Activated CD4-positive, alpha-beta T cell treated with anti-CD3 and anti-CD28 coated beads, Interleukin-2, amount 50 U/mL, for 48 hours (primary cell): ENCODE measurements at places on chromosomes 1 and 21.

- peak; percentile 61 for DNase-seq
These were observed 302.7 kb downstream of the DUSP10 start for GRCh38 chr1:221439008-221439746.

DNA sequence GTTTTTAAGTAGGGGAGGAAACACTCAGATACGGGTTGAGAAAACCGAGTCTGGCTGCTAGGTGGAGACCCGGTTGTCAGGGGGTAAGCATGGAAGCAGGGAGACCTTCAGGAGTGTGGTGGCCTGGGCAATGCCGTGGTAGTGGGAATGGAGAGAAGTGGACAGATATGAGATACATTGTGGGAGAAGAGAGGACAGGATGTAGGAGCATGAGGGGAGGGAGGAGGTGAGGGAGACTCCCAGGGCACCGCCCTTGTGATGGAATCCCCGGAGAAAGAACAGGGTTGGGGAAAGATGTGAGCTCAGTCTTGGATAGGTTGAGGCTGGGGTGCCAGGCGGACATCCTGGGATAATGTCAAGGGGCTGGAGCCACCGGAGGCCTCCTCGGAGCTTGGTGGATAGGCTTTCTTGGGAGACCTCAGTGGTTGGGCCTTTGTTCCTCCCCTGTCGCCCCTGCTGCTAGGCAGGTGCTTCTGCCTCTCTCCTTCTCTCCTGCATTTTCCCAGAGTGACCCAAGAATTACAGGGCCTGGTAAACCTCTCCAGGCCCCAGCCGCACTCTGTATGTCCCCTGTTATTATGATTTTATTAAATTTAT lies 21.3 kb downstream of the ZNF362 start:
- DNase-seq = no peak

GRCh38 chr21:14013056-14013603 lies 197.6 kb downstream of the LIPI start:
- no peak for DNase-seq

DNA sequence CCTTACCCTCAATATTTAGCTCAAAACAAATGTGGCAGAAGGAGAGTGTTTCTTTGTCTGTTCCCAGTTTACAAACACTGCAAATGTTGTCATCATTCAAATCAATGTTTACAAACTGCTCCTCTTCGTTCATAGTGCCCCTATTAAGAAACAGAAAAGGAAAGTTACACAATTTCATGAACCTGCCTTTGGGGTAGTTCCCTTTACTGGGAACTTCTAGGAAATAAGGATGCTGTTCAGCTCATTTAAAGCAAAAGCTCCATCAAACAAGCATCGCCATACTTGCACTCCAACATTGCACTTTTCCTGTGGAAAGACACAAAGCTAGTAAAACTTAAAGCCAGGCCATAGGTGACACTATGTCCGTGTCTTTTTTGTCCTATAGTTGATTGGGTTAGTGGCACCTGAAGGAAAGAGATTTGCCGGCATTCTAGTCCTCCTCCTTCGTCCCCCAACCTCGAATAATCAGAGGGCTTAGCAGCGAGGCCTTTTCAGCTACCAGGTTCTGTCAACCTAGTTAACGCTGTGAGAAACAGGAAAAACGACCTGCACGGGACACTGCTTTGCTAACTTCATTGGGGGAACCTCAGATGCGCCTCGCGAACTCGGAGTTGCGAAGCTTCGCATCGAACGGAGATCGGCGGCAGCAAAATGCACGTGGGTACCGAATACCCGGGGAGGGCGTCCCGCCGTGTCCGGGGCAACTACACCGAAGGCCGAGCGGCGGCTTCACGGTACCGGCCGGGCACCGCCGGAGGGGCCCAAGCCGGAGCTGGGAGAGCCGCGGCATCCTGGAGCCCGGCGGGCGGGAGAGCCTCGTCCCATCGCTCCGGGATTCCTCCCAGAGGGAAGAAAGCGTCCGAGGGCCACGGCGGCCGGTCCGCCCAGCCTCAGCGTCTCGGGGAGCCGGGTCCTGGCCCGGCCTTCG lies 706 bp downstream of the C21orf91 start:
- peak; percentile 55 for DNase-seq

- DNase-seq = peak; percentile 43
These were observed 126.9 kb upstream of the ERRFI1 start for GRCh38 chr1:8152731-8153702.

- DNase-seq = no peak
These were observed 613.3 kb upstream of the PLXNA2 start for GRCh38 chr1:208857465-208857864.
